ENCODE measurements at places on chromosomes 2 and 18.

- no peak for DNase-seq
These were observed 546.1 kb upstream of the SALL3 start for GRCh38 chr18:78433562-78433961.

- DNase-seq = peak; percentile 7
These were observed 237.8 kb downstream of the PLCL1 start for GRCh38 chr2:198042189-198042588.

DNA sequence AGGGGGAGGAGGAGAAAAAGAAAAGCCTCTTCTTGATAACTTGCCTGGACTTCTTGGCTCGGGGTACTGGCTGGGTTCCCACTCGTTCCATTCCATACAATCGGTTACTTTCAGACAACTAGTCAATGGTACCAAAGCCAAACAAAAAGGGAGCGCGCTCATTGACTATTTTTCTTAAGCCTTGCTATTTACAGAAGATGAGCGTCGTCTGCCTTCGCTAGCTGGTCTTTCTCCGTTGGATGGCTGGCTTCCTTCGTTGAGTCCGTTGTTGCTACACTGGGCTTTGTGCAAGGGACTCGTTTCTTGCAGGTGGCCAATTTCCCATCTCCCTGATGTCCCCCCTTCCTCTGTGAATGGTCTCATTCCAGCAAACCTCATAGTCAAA, 260.4 kb downstream of the ZNF516 start:
- DNase-seq = no peak

DNA sequence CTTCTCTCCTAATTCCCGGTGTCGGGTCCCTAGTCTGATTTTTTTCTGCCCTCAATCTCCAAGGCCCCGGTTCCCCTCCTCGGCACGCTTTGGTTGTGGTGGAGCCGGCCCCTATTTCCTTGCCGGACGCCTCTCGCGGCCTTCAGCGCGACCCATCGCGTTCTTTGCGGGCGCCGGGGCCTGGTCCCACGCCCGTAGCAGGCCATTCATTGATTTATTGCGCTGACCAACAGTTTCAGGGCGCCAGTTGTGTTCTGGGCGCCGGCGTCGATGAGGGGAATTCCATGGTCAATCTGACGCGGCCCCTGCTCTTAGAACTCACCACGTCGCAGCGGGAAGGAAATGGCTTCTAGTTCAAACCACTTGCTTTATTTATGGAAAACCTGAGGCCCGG, 396 bp downstream of the CNOT9 start:
- DNase-seq = peak; percentile 83

DNA sequence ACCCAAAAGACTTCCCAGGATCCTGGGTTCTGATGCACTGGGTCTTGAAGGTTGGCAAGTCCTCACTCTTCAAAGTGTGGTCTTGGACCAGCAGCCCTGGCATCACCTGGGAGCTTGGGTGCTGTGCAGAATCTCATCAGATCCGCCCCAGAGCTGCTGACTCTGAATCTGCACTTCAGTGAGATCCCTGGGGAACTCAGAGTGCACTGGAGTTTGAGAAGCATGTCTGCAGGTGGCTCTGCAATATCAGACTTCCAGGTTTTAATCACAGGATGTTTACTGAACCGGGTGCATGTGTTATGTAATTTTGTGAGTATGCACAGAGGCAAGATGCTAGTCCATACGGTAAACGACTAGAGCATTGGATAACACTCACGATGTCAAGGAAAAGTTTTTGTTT, 58.0 kb upstream of the BOD1L2 start:
- no peak for DNase-seq

- no peak for DNase-seq
These were observed 62.5 kb upstream of the MRPS9 start for GRCh38 chr2:104975371-104975770.

- DNase-seq = no peak
These were observed 72.7 kb upstream of the MAP4K4 start for GRCh38 chr2:101624706-101625332.

- DNase-seq = no peak
These were observed 24.3 kb upstream of the TFCP2L1 start for GRCh38 chr2:121309323-121309722.

DNA sequence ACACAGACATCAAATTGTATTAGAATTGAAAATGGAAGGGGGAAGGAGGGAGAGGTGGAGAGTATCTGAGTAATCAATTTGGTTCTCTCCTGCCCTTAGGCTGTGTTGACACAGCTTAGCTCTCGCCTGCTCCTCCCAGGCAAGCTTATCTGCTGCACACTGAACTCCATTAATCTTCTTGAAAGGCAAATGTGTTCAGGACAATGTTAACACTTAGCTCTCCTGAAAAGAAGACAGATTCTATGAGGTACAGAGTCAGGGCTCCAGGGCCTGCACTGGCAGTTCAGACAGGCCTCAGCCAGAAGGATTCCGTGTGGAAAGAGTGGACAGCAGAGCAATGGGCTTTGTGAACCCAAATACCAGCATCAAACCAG, 430.0 kb upstream of the TNP1 start:
- no peak for DNase-seq

DNA sequence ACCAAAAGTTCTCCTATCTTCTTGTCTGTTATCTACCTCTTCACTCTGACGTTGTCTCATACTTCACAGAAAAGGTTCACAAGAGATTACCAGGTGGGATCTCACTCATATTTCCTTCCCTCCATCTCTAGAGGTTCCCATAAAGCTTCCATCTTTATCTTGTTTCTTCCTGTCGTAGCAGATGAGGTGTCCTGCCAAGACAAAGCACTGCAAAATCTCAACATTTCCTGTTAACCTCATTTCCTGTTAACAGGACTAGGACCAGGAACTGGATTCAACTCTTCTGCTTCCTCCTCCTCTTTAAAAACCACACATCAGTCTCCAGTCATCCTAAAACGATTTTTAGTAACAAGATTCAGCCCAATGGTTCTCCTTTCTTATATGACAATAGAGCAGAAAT, 512.8 kb upstream of the NRP2 start:
- DNase-seq = no peak

DNA sequence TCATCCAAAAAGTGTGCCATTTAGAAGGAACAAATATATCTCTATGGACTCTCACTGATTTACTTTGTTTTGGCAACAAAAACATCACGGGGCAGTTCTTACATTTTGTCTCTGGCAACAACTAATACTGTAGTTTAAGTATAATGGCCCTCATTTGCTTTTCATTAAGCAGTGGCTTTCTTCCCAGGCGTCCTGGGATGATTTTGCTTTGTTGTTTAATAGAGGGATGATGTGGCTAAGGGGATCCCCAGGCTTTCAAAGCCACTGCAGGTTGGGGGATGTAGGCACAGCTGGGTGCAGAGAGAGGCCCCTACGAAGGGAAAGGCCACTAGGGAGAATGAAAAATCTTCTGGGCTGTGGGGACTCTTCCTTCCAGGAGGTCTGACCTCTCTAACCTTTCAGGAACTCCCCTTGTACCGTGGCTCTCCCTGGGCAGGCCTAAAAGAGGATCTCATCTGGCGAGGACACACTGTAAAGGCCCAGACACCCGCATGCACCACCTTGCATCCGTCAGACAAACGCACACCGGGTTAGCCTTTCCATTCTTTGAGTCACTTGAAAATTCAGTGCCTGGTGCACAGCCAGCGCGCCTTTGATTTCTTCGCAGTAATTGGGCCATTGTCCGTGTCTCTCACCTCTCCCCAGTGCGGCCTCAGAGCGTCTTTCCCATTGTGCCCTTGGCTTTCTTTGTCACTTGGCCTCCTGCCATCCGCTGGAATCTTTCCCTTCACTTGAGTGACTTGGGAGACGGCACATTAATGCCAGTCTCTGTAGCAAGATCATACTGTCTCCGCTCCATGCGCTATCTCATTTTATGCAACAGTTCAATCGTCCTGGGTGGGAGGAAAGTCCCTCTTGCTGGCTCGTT, 40.3 kb upstream of the AFF3 start:
- DNase-seq = no peak

GRCh38 chr18:374721-375168, 106.9 kb upstream of the THOC1 start:
- DNase-seq = no peak

DNA sequence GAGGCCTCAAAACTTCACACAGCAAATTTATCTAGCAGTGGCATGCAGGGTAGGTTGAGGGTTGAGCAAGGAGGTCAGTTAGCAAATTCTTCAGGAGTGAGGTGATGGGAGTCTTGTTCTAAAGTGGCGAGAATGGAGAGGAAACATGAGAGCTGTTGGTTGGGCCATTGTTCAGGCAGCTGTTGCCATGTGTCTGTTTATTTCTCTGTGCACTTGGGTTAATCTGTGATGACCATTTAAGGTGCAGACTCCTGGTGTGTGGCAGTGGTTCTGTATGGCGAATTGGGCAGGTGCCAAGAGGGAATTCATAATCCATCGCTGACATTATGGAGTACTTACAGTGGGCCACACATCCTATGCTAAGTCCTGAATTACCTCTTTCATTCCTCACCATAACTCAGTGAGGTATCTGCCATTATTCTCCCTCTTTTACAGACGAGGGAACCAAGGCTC, 30.4 kb downstream of the TMEM178A start:
- no peak for DNase-seq

GRCh38 chr18:28729321-28729720, 552.4 kb upstream of the CDH2 start:
- DNase-seq = no peak

- no peak for DNase-seq
These were observed 618.0 kb downstream of the CCDC85A start for GRCh38 chr2:56801770-56802169.

- no peak for DNase-seq
These were observed 343.7 kb downstream of the SPAG16 start for GRCh38 chr2:213627835-213628460.

- DNase-seq = no peak
These were observed 40.2 kb downstream of the MYOM1 start for GRCh38 chr18:3179430-3180089.

DNA sequence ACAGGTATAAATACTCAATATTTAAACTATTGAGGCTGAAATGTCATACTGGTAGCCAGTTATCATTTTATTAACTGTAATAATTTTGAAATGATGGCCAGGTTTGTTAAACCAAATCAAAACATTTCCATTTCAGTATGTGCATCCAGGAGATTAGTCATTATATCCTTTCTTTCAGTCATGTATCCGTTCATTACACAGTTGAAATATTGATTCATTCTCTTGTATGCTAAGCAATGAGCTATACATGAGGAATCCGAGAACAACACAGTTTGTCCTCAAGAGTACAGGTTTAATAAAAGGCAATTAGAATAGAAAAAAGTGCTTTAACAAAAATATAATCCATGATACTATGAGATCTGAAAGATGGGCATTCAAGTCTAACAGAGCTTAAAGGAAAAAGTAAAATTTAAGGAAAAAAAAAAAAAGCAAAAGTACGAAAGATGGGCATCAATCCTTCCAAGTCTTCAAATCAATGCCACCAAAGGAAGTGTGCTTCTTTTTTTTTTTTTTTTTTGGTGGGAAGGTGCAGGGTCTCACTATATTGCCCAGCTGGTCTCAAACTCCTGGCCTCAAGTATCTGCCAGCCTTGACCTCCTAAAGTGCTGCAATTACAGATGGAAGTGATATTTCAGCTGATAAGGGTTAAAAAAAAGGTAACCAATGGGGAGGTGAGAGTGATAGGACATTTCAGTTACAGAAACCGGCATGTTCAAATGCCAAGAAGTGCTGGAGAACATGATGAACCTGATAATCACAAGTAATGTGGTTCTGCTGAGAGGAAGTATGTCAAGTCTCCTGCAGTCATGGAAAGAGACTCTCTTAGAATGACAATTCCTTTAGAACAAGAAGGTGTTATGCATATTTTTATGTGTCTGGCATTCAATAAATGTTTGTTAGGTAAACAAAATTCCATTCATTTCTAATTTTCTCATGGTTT, 35.8 kb downstream of the PUM2 start:
- DNase-seq = no peak

DNA sequence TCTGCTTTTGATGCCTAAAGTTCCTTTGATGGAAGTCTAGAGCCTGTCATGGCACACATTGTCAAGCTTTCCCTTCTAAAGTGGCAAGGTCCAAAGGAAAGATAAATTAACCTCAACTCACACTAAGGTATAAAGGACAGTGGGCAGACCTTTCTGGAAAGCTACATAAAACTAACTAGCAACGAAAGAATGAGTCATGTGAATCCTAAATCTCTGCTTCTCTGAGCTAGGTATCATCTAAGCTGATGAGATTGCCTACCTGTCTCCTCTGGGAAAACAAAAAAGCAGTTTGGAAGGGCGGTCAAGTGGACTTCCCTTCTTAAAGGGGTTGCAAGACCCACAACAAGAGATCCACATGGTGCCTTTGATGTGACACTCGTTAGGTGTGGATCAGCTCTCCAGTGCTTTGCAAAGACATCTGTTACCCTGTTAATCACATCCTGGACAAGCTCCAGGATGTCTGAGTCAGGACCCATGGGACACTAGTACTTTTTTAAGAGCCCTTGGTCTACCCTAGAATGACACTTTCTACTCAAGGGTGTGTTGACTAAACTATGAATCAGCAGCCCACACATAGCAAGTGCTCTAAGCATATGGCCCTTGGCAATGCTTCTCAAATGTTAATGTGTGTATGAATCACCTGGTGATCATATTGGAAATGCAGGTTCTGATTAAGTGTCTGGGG, 173.5 kb downstream of the ALK start:
- no peak for DNase-seq

DNA sequence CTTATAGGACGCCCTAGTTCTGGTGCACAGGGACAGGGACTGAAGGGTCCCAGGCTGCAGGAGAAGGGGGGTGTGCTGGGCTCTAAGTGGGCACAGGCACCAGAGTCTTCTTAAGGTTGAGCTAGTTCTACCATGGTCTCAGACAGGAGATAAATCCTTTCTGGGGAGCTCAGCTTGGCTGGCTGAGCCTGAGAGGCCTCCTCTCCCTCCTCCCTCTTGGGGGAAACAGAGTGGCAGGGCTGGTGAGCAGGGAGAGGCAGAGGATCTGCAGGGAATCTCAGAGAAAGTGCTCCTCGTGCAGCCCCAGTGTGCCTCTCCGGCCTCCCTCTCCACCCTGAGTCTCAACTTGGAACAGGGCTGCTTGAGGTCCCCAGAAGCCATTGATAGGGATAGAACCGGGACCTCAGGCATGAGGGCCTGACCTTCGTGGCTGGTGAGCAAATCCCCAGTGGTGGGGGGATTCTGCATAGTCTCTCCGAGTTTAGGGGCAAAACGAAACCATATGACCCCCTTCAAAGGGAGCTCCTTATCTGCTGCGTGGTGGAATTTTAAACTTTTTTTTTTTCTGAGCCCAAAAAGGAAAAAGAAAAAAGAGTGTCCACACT, 2.0 kb downstream of the GDF7 start:
- no peak for DNase-seq

- no peak for DNase-seq
These were observed 272.0 kb downstream of the TGIF1 start for GRCh38 chr18:3721771-3722648.

Data from CD4-positive, alpha-beta T cell treated with Interleukin-17A for 1 hour (primary cell).